ENCODE measurements at places on chromosomes 1 and 21.

DNA sequence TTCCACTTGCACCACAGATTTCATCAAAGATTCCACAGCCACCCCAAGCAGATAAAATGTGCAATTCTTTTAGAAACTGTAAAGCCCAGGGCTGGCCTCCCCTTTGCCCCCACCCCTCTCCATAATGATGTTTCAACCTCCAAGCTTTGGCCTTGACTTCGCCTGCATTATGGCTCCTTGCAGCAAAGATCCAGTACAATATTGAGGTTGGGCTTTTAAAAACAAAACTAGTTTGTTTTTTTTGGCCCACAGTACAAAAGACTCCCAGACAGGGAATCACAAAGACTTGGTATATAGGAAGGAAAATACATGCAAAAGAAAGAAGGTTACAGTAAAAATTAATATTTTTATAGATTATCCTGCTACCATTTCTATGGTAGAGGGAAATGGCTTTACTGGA is 356.5 kb upstream of the PTBP2 start:
- no peak for DNase-seq

- no peak for DNase-seq
Observed at GRCh38 chr1:160659566-160659965, 12.7 kb upstream of the SLAMF1 start.

- no peak for DNase-seq
Observed at GRCh38 chr21:32322676-32323075, 24.0 kb downstream of the MRAP start.

DNA sequence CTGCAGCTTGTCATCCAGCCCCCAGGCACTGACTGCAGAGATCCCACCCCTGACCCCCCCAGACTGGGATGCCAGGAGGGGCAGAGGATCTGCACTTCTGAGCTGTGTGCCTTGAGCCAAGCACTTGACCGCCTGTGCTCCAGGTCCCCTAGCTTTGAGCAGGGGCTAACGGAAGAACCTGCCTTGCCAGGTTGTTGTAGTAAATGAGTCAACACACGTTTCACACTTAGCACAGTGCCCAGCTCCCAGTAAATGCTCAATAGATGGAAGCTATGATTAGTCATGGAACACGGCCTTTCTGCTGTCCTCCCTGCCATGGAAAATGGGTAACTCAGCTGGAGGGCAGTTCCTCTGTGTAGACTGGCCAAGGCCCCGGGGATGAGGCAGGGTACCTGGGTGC is 24.1 kb downstream of the IFFO2 start:
- DNase-seq = peak; percentile 61

DNA sequence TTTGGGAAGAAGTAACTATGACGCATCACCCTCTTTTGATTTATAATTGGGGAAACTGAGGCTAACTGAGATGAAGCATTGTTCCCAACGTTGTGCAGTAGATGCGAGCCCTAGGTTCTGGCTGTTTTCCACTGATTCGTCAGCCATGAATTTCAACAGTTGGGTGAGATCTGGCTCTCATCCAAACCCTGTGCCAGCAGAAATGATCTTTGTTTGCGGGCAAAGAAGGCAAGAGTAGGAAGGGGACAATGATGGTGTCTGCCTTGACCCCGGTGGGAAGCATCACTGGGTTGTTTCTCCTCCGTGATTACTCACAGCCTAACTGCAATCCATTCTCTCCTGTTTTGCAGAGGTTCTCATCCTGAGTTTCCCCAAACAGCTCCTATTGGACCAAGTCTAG is 142.3 kb downstream of the MIS18A start:
- DNase-seq = no peak
